BE2C (cell line): ENCODE measurements at places on chromosomes 11 and 22.

DNA sequence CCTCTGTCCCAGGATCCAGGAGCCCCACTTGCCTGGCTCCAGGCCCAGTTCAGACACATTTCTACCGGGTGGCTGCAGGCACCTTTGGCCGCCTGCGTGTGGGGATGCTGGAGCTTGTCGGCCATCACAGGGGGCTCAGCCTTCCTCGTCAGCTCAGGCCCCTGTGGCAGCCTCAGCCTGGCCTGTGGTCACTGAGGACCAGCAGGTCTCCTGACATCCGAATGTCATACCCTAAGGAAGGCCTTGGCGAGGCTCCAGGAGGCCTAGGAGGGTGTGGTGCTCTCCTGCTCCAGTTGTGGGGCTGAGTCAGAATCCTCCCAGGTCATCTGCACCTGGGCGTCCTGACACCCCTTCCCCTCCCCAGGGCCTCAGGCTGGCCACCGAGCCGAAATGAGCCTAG lies 14.9 kb upstream of the SOX10 start:
- DNase-seq = no peak

- DNase-seq = no peak
Observed at GRCh38 chr11:18780329-18780728, 11.3 kb downstream of the PTPN5 start.

DNA sequence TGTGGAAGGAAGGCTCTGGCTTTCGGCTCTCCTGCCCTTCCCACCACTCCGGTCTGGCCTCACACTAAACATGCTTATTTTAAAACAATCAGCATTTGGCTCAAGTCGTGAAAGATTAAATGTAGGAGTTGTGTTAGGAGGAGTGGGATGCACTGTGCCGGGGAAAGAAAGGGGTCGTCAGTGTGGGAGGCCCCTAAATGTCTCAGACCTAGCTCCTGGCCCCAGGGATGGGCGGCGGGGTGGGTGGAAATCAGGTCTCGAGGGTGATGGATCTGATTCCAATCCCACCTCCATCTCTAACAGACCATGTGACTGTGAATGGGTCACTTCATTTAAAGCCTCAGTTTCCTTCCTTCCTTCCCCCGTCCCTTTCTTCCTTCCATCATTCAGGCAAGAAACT lies 6.9 kb upstream of the SHISAL1 start:
- DNase-seq = no peak

DNA sequence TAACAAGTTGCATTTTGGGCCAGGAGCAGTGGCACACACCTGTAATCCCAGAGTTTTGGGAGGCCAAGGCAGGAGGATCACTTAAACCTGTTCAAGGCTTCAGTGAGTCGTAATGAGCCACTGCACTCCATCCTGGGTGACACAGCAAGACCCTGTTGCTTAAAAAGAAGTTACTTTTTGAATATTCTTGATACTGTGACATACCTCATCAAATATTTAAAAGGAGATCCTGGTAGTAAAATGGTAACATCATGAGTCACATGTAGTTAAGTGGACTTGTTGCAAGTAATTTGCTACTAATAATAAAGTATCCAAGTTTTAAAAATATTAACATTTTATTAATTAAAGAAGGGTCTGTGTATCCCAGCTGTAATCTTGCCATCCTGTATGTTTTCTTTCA lies 18.3 kb downstream of the HMGXB4 start:
- DNase-seq = no peak

DNA sequence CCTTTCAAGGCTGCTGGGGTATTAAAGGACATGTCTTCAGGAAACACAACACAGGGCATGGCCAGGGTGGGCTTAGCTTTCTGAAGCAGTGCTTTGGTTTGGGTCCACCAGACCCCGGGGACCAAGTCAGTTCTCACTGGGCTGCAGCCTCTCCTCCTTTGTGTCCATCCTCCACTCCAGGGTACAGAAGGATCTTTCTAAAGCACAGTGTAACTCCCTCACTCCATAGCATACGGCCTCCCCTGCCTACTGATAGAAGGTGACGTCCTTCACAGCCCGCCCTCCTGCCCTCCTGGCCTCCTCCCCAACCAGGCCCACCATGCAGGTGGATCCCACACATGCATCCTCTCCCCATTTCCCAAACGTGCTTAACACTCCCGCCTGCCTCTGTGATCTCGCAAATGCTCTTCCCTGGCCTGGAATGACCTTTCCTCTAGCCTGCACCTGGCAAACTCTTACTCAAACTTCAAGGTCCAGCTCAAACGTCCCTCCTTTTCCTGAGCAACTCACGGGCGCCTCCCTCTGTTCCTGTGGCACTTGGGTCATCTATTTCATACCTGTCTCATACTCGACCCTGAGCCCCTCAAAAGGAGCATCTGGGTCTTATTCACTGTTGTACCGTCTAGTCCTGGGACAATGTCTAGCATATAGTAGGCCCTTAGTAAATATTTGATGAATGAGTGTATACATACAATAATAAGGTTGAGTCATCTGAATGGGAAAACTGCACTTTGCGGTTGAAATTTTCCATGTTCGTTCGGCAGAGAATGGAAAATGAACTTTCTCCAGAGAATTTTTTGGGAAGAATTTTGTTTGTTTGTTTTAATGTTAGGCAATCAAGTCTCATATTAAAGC lies 187.7 kb downstream of the EFCAB6 start:
- DNase-seq = no peak

GRCh38 chr11:3639841-3640240 lies 2.0 kb downstream of the ART5 start:
- no peak for DNase-seq

DNA sequence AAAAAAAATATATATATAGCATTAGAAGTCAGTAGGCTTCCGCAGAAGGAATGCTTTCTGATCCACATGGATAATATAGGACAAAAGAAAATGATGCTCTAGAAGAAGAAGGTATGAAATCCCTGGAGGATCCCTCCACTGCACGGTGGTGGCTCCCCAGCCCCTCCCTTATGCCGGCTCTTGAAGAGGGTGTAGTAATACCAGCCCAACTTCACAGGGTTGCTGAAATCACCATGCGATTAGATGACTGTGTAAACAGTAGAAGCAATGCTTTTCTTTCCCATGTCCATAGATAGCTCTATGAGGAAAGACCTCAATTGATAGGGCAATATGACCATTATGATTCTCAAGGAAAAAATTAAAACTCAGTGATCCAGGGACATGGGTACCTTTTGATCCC lies 3.2 kb upstream of the ETS1 start:
- no peak for DNase-seq

DNA sequence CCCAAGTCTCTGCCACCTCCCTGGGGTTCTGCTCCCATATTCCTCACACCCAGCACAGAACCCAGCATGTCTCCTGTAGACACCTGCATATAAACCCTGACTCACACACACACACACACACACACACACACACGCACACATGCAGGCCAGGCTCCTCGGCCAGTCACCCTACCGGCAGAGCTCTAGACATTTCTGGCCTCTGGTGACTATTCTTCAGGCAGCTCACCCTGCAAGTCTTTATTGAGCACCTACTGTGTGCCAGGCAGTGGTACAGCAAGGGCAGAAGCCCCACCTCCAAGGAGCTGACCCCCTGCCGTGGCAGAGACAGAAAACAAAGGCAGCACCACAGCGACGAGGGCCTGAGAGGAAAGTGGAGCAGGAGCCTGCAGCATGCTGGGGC lies 50.3 kb downstream of the CDKN1C start:
- no peak for DNase-seq

DNA sequence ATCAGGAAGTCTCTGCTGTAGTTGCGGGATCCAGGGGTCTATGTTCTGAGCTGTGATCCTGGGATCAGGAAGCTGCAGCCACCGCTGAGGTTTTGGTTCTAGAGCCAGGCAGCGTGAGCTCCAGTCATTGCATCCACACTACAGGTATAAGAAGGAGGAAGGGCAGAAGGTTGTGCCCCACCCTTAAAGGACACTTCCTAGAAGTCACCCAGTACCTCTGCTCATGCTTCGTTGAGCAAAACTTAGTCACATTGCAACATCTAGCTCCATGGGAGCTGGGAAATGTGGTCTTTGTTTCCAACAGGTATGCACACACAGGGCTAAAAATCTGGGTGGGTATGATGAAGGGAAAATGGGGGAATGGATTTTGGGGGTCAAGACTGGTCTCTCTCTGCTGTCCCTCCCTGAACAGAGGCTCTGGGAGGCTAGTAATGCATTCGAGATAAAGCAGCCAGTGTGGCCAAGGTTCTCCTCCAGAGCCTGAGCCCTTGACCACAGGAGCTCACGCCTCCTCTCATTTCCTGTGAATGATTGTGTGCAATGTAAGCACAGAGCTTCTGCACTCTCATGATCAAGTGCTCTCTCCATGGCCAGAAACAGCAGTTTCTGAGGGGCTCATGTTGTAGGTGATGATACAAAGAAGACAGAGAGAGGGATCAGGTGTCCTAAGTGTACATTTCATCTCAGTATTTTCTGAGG lies 86.8 kb upstream of the OR4B1 start:
- no peak for DNase-seq

GRCh38 chr11:10935015-10935559 lies 77.2 kb upstream of the ZBED5 start:
- no peak for DNase-seq
